ENCODE measurements at places on chromosomes 2 and 18. TPM values are rescaled to one million over a fixed set of nuclear protein-coding genes. Genes with fewer than 3 reads are reported as not detected.

Gene GNAL
- 0.78 TPM for polyA plus RNA-seq

Gene PKDCC
- 14.6 TPM for polyA plus RNA-seq

Gene ABCG5
- polyA plus RNA-seq, result 18.7 TPM

Gene COL3A1
- polyA plus RNA-seq, result 21.4 TPM

Gene MOB4
- polyA plus RNA-seq, result 14.7 TPM

Gene PLEK
- 2.6 TPM for polyA plus RNA-seq

Gene ADGRF3
- 0.07 TPM for polyA plus RNA-seq

Gene ACVR1C
- 0.55 TPM for polyA plus RNA-seq

Gene CCBE1
- polyA plus RNA-seq, result 2.1 TPM

Gene UCN
- polyA plus RNA-seq, result 0.42 TPM

Gene ERMN
- 0.05 TPM for polyA plus RNA-seq

Gene LOXHD1
- polyA plus RNA-seq, result not detected

Gene GAL3ST2
- not detected for polyA plus RNA-seq

Gene NCK2
- polyA plus RNA-seq, result 8.1 TPM

Gene LMAN2L
- 6.4 TPM for polyA plus RNA-seq

Gene ADI1
- polyA plus RNA-seq, result 163 TPM

Gene CYBRD1
- 6.0 TPM for polyA plus RNA-seq

Gene RPS27A
- polyA plus RNA-seq, result 655 TPM

Gene EMILIN1
- polyA plus RNA-seq, result 23.1 TPM

Gene EFR3B
- polyA plus RNA-seq, result 0.14 TPM

Gene SH3BP4
- polyA plus RNA-seq, result 9.2 TPM

Gene GPAT2
- 0.65 TPM for polyA plus RNA-seq

Gene RAX
- polyA plus RNA-seq, result not detected

Gene ANKRD23
- polyA plus RNA-seq, result 2.4 TPM

Gene HOXD13
- not detected for polyA plus RNA-seq

Gene ANKRD62
- polyA plus RNA-seq, result not detected

Gene RHBDD1
- 9.6 TPM for polyA plus RNA-seq

Gene DSG2
- 5.4 TPM for polyA plus RNA-seq

Gene SNED1
- 2.6 TPM for polyA plus RNA-seq

Gene DOCK10
- 1.4 TPM for polyA plus RNA-seq

Gene DUSP19
- polyA plus RNA-seq, result 0.28 TPM

Gene KCNK3
- polyA plus RNA-seq, result 2.6 TPM

Gene DYNAP
- not detected for polyA plus RNA-seq

Gene MOB1A
- 15.8 TPM for polyA plus RNA-seq

Gene TSPYL6
- polyA plus RNA-seq, result not detected

Gene CFAP65
- not detected for polyA plus RNA-seq

Gene SERPINB2
- polyA plus RNA-seq, result 0.02 TPM

Gene KIAA2012
- 0.35 TPM for polyA plus RNA-seq

Gene MAP3K19
- polyA plus RNA-seq, result not detected

Gene STARD7
- 47.4 TPM for polyA plus RNA-seq

Gene FAM228A
- polyA plus RNA-seq, result 0.19 TPM

Gene BMP10
- 10.0 TPM for polyA plus RNA-seq

Gene CNGA3
- not detected for polyA plus RNA-seq

Data from liver (tissue), 10 donors.